ENCODE measurements at places on chromosomes 7 and 10. TPM values are rescaled to one million over a fixed set of nuclear protein-coding genes. Genes with fewer than 3 reads are reported as not detected.

OPN4 gene
- not detected for total RNA-seq

GOLGA7B gene
- 0.11 TPM for total RNA-seq

XRCC2 gene
- 6.0 TPM for total RNA-seq

NUTM2E gene
- not detected for total RNA-seq

DNA sequence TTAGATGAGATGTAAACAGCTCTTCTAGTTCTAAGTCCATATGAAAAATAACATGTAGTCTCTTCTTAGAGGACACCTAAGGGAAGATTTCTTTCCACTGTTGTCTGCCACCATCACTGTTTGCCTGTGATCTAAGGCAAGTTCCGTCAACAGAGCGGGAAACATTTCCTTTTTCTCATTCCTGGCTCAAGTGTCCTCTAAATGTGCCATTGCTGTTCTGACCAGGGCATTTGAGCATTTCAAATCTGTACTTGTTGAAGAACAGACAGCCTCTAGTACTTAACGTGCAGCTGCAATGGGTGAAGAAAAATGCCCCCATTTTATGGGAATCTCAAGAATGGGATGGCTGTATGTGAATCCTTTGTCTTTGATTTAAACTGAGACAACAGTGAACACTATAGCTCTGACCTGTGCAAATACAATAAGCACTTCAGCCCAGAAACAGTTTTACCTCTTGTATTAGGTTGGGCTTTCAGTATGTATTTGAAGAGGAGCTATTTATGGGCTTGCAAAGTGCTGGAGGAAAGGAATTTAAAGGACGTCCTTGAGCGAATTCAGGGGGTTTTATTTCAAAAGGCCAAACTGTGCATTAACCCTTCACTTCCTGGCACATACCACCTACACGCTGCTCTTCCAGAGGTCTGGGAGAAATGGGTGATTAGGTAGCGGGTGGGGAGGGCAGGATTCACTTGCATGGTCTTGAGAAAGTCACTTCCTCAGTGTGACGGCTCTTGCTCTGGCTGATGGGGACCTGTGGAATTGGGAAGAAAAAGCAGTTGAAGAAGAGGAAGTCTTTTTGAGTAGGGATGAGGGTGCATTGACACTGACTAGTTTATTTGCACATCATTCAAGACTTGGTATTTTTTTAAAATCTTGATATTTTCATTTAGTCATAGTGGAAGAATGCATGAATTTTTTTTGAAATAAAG lies 66.1 kb downstream of the THNSL1 start:
- no peak for DNase-seq

- no peak for DNase-seq
These were observed 98.8 kb downstream of the SEMA3E start for GRCh38 chr7:83550100-83550499.

DNA sequence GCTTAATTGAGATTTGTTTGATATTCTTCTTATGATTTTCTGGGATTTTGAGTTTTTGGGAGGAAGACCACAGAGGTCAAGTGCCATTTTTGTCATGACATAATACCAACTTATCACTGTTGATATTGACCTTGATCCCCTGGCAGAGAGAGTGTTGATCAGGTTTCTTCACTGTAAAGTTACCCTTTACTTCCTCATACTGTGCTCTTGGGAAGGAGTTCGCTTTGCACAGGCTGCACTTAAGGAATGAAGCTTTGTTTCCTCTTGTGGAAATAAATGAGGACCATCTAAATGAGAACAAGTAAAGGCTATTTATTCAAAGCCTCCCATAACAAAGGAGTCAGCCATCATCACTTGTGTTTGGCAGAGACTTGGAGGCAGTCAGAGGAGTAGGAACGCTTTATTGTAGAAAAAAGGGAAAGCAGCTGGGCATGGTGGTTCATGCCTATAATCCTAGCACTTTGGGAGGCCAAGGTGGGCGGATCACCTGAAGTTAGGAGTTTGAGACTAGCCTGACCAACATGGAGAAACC lies 16.1 kb downstream of the ST7 start:
- DNase-seq: no peak

DNA sequence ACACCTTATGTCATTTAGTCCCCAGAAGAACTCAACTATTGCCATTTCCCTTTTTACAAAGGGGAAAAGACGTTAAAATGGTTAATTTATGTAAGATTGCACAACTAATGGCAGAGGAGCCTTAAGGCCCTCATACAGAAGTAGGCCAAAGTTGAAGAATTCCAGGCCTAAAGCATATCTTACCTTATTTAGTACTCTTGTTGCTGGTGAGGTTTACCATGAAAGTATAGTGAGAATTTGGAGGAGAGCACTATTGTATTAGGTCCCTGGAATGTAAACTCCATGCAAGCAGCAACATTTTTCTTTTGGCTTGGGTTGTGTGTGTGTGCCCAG lies 731 bp upstream of the CRPPA start:
- DNase-seq: no peak

DNA sequence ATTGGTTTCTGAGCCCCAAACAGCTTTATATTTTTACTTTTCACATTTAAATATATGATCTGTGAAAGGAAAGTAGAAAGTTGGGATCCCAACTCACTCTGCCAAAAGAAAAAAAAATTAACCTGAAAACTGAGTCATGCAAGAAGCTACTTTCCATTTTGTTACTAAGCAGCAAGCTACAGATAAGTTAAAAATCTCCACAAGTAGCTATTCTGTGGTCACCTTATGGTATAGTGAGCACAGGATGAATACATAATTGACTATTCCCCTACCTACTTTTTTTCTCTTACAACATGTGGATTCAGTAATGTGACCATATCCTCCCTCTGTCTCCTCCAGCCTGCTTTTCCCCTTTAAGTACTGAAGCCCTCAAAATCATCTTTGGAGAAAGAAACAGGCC lies 30.3 kb upstream of the CREB3L2 start:
- no peak for DNase-seq

DNA sequence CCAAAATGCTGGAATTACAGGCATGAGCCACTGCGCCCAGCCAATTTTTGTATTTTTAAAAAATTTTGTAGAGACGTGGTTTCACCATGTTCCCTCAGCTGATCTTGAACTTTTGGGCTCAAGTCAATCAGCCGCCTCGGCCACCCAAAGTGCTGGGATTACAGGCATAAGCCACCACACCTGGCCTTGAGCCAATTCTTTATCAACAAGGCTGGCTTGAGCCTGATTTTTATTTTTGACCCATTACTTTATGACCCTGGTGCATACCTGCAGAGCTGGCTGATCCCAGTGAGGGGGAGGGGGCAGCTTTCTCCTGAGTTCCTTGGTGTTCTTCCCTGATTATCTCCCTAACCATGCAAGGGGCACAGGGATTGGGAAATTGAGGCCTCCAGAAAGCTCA lies 15.8 kb upstream of the CPA1 start:
- no peak for DNase-seq

- DNase-seq: no peak
These were observed 9.4 kb upstream of the ZNF107 start for GRCh38 chr7:64656489-64656888.

DNA sequence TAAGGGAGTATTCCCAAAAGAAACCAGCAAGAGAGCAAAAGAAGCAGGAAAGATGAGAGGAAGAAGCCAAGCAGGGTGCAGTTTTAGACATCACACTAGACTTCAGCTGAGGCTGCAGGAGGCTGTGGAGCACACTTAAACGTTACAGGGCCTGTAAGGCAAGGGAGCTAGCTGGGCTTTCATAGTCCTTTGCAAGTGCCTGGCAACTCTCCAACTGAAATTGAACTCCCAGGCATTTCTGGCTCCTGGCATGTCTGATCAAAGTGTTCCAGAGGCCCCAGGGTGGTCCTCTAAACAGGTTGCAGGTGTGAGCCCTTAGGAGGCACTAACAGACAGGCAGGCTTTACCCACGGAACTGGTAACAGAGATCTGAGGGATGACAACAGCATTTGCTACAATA lies 750.2 kb downstream of the XPNPEP1 start:
- no peak for DNase-seq

- DNase-seq: no peak
These were observed 349.5 kb upstream of the NFE2L3 start for GRCh38 chr7:25802473-25802872.

DNA sequence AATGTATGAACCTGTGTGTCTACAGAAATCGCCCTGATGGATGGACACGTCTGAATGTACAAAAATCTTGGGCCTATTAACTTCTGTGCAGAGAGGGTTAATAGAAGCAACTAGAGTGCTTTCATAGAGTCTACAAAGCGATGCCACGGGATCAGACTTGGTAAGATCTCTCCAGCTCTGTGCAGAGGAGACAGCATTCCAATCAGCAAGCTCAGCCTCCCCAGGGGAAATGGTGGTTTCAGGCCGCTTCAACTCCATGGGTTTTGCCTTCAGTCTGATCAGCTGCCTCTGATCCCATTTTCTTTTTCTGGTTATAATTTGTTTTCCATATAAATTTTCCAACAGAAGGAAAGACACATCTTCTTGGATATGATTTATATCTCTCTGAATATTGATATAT lies 35.1 kb upstream of the COBL start:
- DNase-seq: no peak

- no peak for DNase-seq
These were observed 11.7 kb downstream of the TLL2 start for GRCh38 chr10:96501985-96502384.

DNA sequence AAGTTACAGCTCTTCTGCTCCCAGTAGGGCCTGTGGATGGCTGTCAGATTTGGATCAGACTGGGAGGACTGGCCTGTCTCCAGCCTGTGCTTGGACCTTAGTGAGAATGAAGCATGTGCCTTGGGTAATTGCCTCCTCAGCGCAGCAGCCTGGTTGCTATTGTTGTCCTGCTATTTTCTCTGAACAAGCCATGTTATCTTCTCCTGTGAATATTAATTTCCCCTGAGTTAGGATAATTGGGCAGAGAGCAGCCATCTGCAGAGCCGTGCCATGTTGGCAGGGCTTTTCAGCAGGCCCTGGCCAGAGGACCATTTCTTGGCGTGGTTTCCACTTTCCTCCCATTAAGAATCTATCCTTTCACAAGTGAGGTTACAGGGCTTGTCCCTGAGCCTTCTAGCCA lies 497.3 kb downstream of the SORCS3 start:
- no peak for DNase-seq

DNA sequence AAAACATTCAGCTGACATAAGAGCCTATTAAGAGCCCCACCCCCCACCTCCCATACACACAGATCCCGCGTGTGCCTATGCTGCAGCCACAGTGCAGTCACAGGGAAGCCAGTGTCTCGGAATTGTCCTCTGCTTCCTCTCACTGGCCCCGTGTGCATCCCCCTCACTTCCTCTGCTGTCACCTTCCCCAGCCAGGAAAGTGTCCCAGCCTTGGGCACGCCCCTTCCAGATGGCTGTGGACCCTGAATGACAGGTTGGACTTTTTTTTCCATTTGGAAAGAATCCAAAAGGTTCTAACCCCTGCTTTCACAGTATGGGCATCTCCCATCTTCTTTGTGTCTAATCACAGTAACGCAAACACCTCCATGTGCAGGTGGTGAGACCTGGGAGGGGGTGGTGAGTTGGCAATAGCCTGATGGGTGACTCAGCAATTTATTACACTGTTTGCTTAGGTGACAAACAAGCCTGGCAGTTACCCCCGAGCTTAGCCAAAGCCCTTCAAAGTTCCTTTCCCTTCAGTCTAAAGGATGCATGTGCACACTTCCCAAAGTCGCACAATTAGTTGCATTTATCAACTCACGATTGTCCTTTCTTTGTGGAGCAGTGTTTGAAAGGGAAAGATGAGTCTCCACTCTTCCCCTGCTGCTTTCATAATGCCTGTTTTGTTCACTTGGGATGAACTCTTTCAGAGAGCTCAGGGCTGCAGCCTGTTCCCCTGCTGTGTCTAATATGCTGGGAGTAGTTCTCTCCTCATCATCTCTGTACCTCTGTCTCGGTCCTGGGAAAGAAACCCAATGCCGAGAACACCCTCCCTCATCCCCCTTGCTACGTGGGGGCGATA lies 67.5 kb upstream of the EFCAB10 start:
- no peak for DNase-seq

DNA sequence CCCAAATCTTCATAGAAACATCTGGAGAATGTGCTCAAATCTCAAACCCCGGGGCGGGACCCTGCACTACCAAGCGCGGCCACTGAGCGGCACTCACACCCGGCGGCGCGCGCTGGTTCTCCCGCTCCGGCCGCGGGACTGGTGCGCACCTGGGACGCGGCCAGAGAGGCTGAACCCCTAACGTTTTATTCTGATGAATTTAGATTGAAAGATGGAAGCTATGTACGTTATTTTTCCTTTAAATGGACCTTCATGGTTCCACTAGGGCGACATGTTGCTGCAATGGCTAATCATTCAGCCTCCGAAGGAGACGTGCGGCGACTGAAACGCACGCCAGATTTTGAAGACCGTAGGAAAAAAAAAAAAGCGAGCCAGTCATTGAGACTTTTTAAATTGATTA lies 107.0 kb upstream of the INSIG1 start:
- DNase-seq: no peak

GRCh38 chr10:78203915-78204818 lies 170.5 kb downstream of the RPS24 start:
- no peak for DNase-seq

GRCh38 chr10:80356989-80357850 lies 639 bp downstream of the DYDC2 start:
- no peak for DNase-seq

All from urinary bladder (tissue), 4 donors.